Lung microvascular endothelial cell (primary cell): ENCODE measurements at places on chromosomes 3 and 15. TPM values are rescaled to one million over a fixed set of nuclear protein-coding genes. Genes with fewer than 3 reads are reported as not detected.

Gene PARL
- total RNA-seq, result 27.6 and 30.5 TPM in 2 replicates

Gene C3orf85
- total RNA-seq, result not detected in 2 replicates

Gene PIF1
- 1.8 and 5.4 TPM in 2 replicates for total RNA-seq

Gene SHC4
- total RNA-seq, result under 0.01 and 0.22 TPM in 2 replicates

Gene ATP10A
- under 0.01 TPM in 1 of 2 replicates, not detected in the other for total RNA-seq

Gene GP9
- total RNA-seq, result not detected in 2 replicates

Gene TNNC1
- 0.22 TPM in 1 of 2 replicates, not detected in the other for total RNA-seq

Gene SLC9C1
- under 0.01 TPM in 2 replicates for total RNA-seq

Gene SAXO2
- under 0.01 and 0.22 TPM in 2 replicates for total RNA-seq

Gene KBTBD12
- not detected in 2 replicates for total RNA-seq

Gene C3orf22
- not detected in 2 replicates for total RNA-seq

Gene NOX5
- total RNA-seq, result under 0.01 TPM in 1 of 2 replicates, not detected in the other

Gene LHFPL4
- total RNA-seq, result under 0.01 TPM in 2 replicates

Gene KIF7
- total RNA-seq, result 0.40 and 1.1 TPM in 2 replicates

Gene SCG5
- total RNA-seq, result 0.20 and 0.44 TPM in 2 replicates

Gene CYP1A1
- total RNA-seq, result 8.5 and 115 TPM in 2 replicates

Gene KBTBD8
- 1.5 and 2.4 TPM in 2 replicates for total RNA-seq

Gene FOXB1
- not detected in 2 replicates for total RNA-seq

Gene ADAMTS17
- 0.22 and 0.40 TPM in 2 replicates for total RNA-seq

Gene SLC35G2
- 14.6 and 24.2 TPM in 2 replicates for total RNA-seq

Gene IP6K1
- total RNA-seq, result 37.3 and 47.4 TPM in 2 replicates

Gene NANOGP8
- not detected in 2 replicates for total RNA-seq

Gene SOX14
- not detected in 2 replicates for total RNA-seq
